Activated CD4-positive, alpha-beta T cell treated with anti-CD3 and anti-CD28 coated beads, Interleukin-2, amount 50 U/mL, for 24 hours (primary cell): ENCODE measurements at places on chromosomes 1 and 21.

DNA sequence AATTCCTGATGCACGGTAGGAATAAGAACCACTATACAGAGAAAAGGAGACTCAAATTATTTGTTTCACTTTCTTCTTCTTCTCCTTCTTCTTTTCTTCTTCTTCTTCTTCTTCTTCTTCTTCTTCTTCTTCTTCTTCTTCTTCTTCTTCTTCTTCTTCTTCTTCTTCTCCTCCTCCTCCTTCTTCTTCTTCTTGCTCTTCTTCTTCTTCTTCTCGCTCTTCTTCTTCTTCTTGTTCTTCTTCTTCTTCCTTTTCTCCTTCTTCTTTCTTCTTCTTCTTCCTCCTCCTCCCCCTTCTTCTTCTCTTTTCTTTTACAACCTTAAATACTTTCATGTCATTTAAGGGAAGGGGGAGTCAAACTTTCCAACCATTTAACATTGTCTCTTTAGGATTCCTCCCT is 11.0 kb upstream of the GPR88 start:
- no peak for DNase-seq

- DNase-seq: no peak
These were observed 1.8 kb downstream of the WDR77 start for GRCh38 chr1:111446967-111447892.

DNA sequence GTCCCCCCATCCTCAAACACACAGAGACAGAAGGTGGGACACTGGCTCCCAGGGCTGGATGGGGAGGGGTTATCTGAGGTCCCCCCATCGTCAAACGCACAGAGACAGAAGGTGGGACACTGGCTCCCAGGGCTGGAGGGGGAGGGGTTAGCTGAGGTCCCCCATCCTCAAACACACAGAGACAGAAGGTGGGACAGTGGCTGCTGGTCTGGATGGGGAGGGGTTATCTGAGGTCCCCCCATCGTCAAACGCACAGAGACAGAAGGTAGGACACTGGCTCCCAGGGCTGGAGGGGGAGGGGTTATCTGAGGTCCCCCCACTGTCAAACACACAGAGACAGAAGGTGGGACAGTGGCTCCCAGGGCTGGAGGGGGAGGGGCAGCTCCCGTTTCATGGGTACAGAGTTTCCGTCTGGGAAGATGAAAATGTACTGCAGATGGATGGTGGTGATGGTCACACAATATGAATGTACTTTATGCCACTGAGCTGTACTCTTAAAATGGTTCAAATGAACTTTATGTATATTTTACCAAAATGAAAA is 69.2 kb downstream of the SCCPDH start:
- DNase-seq: no peak

DNA sequence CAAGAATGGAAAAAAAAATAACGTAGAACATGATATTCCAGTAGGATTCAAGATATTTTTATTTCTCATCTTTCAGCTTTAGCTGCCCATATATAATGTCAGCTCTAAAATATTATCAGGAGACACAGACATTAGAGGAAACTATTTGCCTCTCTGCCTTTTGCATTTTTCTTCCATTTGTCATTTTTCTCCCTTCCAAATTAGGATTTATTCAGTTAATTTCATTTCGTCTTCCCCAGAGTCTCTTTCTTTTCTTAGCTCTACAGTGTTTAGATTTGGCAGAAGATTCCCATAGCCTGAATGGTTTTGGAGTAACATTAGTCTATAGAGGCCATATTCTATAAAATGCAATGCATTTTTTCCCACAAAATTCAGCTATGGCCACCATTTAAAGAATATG is 5.1 kb upstream of the ENAH start:
- no peak for DNase-seq

DNA sequence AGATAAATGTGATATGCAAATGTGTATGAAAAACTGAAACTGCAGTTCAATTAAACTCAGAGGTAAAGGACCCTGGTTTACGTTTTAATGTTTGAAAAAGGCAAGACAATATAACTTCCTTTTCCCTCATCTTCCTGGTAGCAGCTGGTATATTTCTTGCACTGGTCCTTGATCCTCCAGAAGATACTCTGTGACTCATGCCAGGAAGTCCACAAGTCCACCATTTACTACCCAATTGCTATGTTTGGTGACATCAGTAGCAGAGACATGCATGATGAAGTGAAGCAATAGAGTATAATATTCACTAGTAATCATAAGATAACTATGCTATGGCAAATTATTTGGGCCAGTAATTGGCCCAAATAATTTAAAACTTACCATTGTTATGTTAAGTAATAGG is 774.5 kb upstream of the NEGR1 start:
- no peak for DNase-seq
